ENCODE measurements at places on chromosomes 7 and 10.

- no peak for DNase-seq
These were observed 60.8 kb downstream of the DLG5 start for GRCh38 chr10:77865580-77866324.

GRCh38 chr7:38318241-38318640 is 44.8 kb upstream of the TARP start:
- no peak for DNase-seq

GRCh38 chr7:107725138-107725740 is 18.7 kb upstream of the CBLL1 start:
- no peak for DNase-seq

- no peak for DNase-seq
These were observed 79.4 kb downstream of the FAM241B start for GRCh38 chr10:69709366-69709941.

DNA sequence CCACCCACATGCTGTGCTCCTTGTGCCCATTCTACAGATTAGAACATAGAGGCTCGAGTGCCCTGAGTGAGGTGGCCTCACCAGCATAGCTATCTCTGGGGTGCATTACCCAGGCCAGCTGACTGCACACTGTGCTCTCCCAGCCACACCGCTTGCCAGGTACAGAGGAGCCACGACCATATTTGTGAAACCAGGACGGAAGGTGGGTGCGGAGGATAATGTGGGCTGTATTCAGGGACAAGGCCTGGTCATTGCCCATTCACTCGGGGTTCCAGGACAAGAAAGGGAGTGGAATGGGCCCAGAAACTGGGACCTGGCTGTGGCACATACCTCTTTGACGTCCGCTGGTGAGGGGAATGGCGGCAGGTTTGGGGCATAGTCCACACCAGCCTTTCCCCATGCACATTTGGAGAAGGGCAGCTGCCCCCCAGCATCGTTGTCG is 236.0 kb downstream of the TNS3 start:
- peak; percentile 34 for DNase-seq

- DNase-seq, result no peak
These were observed 38.8 kb downstream of the SND1 start for GRCh38 chr7:127690806-127691205.

- DNase-seq, result peak; percentile 49
These were observed 487.0 kb upstream of the SEMA3D start for GRCh38 chr7:85673876-85674275.

DNA sequence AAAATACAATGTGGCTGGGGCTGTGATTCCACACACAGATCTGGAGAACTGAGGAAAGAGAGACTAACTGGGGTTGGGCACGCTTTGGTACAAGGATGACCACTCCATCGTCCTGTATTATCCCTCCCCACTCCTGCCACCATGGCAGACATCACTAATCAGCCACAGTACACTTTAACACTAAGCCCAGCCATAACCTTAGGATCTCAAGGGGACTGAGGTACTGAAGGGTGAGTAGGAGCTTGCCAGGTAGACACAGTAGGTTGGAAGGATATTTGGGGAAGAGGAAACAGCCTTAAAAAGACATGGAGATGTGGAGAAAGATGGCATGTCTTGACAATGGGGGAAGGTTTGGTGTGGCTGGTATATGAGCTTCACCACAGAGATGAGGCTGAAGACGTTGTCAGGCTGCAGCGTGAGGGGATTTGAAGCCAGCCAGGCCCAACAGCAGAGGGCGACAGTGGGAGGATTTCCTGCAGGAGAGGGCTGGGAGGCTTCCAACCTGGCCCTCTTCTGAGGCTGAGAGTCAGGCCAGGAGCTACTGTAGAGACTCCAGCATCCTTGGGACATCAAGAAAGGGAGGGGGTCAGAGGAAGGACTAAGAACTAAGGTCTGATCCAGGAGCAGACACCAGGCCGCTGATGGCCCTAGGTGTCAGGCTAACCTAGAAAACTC is 58.6 kb upstream of the COL13A1 start:
- DNase-seq, result no peak

- peak; percentile 49 for DNase-seq
These were observed 507 bp downstream of the PDZD8 start for GRCh38 chr10:117374506-117375359.

GRCh38 chr7:81190997-81191768 is 272.3 kb upstream of the SEMA3C start:
- DNase-seq, result no peak

DNA sequence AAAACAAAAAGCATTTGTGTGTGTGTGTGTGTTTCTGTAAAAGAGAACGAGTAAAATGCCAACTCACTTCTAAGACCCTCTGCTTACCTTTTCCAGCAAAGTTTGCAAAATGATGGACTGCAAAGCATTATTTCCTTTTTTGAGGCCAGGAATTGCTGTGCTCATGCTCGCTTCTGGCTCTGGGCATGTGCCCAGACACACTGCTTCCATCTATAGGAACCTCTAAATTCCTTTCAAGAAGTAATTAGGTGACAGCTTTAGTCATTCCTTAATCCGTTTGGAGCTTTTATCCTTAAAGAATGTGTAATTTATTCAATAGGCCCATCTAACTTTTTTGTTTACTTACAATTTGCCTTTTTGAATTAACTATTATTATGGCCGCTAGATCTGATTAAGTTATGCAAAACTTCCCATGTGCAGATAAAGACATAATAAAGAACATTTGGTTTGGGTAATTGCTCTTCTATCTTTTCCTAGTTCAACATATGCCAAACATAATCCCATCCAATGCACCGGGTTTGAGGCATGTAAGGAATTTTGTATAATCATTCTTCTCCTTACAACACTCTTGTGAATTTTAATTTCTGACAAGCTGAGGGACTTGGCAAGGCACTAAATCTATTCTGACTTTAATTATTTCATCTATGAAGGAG is 34.7 kb downstream of the A1CF start:
- DNase-seq, result no peak

DNA sequence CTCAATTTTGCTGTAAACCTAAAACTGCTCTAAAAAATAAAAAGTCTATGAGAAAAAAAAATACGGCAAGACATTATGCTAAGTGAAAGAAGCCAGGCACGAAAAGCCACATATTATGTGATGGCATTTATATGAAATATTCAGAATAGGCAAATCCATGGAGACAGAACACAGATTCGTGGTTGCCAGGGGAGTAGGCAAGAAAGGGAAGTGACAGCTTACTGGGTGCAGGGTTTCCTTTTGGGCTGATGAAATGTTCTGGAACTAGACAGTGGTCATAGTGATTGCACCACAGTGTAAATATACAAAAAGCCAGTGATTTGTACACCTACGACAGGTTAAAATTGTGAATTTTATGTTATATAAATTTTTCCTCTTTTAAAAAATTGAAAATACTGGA is 41.3 kb upstream of the GLI3 start:
- no peak for DNase-seq

GRCh38 chr7:66524738-66525137 is 103.9 kb upstream of the KCTD7 start:
- DNase-seq, result no peak

DNA sequence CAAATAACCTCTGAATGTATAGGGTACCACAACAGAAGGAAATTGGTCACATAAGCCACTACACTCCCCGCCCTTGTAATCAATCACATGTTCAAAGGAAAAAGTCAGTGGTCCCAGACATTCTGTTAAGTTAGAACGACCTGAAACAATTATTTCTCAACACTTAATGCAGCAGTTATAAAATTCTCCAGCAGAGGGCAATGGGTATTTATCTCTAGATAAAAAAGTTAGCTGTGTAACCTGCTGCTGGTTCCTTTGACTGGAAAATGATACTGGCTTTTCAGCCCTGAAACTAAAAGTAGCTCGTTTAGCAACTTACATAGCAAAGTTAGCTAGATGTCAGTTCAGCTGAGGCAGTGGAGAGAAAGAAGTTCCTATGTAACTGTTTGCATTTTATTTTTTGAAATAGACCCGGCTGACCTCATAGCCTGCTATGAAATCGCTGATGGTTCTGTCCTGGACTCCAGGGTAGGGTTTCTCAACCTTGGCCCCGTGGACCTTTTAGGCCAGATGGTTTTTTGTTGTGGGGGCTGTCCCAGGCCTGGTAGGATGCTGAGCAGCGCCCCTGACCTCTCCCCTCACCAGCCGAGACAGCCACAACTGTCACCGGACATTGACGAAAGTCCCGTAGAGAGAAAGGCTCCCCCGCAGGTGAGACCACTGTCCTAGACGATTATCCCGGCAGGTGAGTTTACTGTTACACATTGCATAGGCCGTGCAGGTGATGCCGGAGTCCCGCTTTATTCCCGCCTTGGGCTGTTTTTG is 40.2 kb upstream of the PROSER2 start:
- no peak for DNase-seq

DNA sequence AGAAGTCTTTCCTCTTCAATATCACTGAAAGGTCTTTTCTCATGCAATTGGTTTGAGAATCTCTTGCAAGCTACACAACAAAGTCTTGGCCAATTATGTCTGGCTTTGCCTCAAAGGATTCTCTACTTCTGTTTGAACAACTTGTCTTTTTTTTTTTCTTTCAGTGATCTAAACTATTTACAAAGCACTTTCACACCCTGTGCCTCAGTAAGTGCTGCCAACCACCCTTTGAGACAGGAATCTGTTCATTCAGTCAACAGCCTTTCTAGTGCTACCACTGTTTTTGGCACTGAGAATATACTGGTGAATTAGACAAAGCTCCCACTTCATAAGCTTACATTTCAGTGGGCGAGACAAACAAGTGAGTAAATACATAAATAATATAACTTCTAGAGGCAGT is 26.9 kb upstream of the SDK1 start:
- no peak for DNase-seq

All from Peyer's patch (tissue), 4 donors.